Myocyte (in vitro differentiated cells): ENCODE measurements at places on chromosomes 12 and 14. TPM values are rescaled to one million over a fixed set of nuclear protein-coding genes. Genes with fewer than 3 reads are reported as not detected.
A peak's percentile ranks its signal among the peaks of the same experiment; 100 is the strongest.

SLC5A8 gene
- not detected in 2 replicates for total RNA-seq

FAM186B gene
- total RNA-seq: 0.10 and 0.27 TPM in 2 replicates

A2M gene
- total RNA-seq: 0.99 and 18.9 TPM in 2 replicates

FGD4 gene
- 9.5 and 16.2 TPM in 2 replicates for total RNA-seq

GTF2A1 gene
- 20.1 and 28.6 TPM in 2 replicates for total RNA-seq

C12orf75 gene
- total RNA-seq: 38.7 and 41.4 TPM in 2 replicates

RERG gene
- total RNA-seq: 2.5 and 2.8 TPM in 2 replicates

DNA sequence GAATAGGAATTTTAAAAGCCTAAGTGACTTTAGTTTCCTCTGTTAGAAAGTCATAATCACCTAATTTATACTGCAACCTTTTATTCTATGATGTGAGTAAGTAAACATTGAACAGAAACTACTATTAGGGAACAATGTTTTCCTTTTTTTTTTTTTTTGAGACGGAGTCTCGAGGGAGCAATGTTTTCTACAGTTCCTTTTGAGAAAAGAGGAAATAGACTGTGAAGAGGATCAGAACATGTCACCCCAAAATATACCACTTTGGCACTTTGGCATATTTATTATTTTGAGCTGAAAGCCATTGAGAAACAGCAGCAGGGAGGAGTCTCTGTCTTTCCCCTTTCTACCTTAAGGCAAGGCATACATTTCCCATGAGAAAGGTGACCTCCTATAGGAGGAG, 162.7 kb upstream of the CNOT2 start:
- no peak for DNase-seq

DNA sequence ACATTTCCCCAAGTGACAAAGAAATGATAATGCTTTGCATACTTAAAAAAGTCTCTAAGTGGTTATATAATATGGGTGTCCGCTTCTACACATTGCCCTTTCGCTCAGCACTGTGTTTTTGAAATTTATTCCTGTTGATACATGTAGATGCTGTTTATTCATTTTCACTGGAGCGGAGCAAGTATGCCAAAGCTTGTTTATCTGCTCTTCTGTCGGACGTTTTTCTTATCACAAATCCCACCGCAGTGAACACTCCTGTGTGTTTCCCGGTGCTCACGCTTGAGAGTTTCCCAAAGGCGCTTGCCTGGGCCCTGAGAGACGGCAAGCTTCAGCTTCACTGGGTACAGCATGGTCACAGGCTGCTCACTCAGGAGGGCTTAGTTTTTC, 50.2 kb downstream of the TPCN1 start:
- no peak for DNase-seq

GRCh38 chr14:75542588-75543091, 20.4 kb downstream of the BATF start:
- DNase-seq: no peak

GRCh38 chr14:24828486-24828885, 194.5 kb upstream of the GZMB start:
- peak; percentile 33 for DNase-seq

DNA sequence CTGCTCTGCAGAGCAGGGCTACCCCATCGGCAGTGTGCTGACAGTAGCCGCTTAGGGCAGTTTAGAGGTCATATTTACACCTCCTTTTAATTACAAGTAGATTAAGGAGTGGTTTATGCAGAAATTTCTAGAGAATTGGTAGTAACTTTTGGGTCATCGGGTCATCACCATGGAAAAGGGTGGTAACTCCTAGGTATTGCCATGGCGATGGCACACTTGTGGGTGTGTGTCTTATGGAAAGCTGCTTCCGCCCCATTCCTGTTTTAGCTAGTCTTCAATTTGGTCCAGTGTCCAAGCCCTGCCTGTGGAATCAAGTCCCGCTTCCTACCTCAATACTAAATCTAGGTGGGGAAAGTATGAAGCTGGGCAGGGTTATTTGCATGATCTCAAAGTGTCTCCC, 29.5 kb upstream of the ZNF740 start:
- no peak for DNase-seq

GRCh38 chr12:70637303-70638085, at the start of gene PTPRB:
TSS of gene PTPRB (minus strand) at chr12:70637429. CDS start at chr12:70637395, 34 bp downstream.
- no peak for DNase-seq

DNA sequence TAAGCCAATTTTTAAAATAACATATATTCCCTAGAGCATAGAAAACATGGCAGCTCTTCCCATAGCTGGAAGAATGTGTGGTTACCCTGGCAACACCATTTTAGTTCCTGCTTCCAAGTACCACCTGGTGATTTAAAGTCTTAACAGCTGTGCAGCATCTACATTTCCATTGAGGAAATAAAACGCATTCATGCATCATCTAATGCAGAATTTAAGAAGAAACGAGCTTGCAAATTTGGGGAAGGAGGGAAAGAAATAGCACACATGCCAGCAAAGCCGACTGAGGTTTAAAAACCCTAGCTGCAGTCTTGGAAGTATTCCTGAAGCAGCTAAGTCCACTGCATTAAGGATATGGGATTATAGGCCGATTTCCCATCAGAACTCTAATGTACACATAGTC, 22.8 kb upstream of the SLC38A2 start:
- DNase-seq: no peak

GRCh38 chr14:68211886-68212285, 392.3 kb downstream of the RAD51B start:
- no peak for DNase-seq

DNA sequence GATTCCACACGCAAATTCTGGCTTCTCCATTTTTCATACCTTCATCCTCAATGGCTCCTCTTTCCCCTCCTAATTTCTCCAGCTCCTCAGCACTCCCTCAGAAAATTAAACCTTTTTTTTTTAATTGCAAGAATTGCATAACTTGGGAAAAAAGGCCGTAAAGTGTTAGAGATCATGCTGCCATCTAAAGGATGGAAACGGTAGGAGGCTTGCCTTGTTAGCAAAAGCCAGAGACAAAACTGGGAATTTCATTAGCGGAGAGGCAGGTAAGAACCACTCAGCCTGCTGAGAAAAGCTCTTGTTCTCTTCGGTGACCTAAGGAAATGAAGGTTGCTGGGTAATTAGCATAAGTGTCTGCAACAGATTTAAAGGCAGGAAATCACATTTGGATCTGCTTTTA, 204.3 kb downstream of the AEBP2 start:
- DNase-seq: peak; percentile 31

- no peak for DNase-seq
Observed at GRCh38 chr12:96548384-96548783, 59.0 kb downstream of the CFAP54 start.

GRCh38 chr14:52802597-52802996, 11.2 kb upstream of the GNPNAT1 start:
- no peak for DNase-seq
